ENCODE measurements at places on chromosomes 5 and 9.

DNA sequence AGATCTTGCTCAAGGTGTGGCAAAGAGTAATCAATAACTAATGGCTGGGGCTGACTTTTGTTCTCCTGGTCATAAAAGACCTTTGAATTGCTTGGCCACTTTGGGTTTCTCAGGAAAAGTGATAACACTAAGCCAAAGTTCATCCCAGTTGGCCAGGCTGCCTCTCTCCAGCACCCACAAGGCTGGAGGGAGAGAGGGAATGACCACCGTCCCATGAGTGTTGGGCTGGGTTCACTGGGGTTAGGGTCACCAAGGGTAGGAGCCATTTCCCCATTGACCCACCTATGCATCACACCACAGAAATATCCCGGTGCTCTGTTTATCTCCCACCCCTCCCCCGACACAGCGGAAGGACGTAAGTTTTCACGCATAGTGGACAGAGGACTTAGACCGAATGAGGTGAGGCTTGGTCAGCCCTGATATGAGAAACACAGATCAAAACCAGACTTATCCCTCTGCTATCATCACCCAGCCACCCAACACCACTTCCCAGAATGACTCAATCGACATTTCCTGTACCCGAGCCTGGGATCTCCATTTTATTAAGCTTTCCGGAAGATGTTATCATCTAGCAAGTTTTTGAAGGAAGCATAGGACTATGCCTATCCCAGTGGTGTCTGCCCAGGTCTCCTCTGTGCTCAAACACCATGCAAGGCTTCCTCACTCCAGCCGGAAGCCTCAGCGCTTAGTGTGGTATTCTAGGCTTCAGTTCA lies 27.0 kb upstream of the PPARGC1B start:
- no peak for DNase-seq

DNA sequence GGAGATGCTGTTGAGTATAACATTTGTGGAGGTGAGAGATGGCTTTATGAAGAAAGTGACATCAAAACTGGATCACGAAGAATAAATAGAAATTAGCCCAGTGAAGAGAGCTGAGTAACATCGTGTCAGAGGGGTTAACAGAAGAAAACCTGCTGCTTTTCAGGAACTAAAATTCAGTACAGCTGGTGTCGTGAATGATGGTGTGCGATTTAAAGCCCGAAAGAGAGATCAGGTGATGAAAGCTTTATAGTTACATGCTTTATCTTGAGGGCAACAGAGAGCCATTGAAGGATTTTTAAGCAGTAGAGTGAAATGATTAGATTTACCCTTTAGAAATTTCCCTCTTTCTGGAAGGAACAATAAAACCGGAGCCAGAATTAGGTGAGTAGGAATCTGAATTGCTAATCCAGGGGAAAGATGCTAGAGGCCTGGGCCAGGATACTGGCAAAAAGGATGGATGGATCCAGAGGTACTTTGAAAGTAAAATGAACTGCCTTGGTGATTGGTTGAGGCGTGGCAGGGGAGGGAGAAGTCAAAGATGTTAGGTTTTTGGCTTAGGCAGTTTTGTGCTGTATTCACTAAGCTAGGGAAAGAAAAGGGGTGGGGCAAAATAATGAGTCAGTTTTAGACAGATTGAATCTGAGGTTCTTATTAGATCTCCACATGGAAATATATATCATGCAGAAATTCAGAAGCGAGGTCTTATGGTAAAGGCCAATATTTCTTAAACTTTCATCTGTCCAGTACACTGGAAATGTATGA lies 3.4 kb downstream of the LRRC70 start:
- no peak for DNase-seq

- DNase-seq = no peak
Observed at GRCh38 chr5:174998131-174998730, 273.8 kb downstream of the MSX2 start.

DNA sequence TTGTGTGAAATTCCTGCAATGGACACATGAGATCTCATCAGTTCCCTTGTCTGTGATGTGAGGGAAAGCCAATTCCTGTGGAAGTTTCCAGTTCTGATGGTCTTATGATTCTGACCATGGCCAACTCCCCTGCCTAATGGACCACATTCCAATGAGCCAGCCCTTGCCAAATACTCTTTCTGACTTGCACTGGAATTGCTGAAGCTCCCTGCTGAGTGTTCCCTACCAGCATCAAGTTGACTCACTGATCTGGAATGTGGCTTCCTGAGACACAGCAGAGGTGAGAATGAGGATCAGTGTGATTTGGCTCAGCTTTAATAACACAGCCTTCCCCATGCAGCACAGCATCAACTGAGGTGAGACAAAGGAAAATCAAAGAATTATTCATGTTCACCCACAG lies 427.8 kb downstream of the KDM4C start:
- DNase-seq = no peak

Measured in stimulated activated CD8-positive, alpha-beta memory T cell treated with anti-CD3 and anti-CD28 coated beads, Interleukin-15, amount 100 ng/mL, for 1 hour (primary cell).